ENCODE measurements at places on chromosomes 1 and 21.

- no peak for DNase-seq
Measured at GRCh38 chr1:12136916-12137610, 29.7 kb upstream of the TNFRSF1B start.

DNA sequence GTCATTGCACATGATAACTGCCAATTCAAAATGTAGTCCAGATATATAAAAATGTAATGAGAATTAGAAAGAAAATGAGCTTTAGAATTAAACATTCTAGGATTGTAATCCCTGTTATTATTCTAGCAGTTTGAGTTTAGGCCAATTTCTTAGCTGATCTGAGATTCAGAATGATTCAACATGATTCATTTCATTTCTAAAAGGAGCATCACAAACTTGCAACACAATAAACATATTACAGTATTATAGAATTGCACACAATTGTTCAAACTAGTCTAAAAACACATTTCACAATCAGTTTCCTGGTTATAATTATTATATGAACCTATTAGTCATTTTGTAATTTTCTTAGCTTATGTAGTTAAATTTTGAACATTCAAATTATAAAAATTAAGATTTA is 43.3 kb upstream of the TSHB start:
- DNase-seq, result no peak

DNA sequence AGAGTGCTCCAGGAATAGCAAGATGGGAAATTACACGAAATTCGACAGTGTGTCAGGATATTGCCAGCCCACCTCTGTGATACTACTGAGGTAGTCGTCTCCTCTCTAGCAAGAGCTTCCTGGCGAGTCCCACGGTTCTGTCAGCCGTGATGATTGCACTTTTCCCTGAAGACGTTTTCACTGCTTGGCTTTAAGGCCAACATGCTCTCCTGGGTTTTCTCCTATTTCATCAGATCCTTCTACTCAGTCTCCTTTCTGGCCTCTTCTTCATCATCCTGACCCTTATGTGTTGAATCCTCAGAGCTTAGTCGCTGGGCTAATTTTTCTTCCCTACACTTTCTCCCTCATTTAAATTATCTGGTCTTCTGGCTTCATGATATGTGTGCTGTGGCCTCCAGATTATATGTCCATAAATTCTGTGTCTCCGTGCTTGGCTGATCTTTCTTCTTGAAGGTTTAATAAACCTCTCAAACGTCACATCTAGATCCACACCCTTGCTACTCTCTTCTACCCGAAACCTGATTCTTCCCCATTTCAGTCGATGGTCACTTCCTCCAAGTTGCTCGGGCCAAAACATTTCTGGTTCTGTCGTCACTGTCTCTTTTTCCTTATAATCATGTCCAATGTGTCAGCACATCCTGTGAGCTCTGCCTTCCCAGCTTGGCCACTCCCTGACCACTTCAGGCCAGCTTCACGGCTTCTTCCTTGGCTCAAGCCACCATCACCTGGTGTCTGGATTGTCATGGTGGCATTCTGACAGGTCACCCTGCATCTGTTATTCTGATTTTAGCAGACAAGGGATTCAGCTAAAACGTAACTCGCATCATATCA is 12.2 kb downstream of the OR2B11 start:
- DNase-seq, result no peak

DNA sequence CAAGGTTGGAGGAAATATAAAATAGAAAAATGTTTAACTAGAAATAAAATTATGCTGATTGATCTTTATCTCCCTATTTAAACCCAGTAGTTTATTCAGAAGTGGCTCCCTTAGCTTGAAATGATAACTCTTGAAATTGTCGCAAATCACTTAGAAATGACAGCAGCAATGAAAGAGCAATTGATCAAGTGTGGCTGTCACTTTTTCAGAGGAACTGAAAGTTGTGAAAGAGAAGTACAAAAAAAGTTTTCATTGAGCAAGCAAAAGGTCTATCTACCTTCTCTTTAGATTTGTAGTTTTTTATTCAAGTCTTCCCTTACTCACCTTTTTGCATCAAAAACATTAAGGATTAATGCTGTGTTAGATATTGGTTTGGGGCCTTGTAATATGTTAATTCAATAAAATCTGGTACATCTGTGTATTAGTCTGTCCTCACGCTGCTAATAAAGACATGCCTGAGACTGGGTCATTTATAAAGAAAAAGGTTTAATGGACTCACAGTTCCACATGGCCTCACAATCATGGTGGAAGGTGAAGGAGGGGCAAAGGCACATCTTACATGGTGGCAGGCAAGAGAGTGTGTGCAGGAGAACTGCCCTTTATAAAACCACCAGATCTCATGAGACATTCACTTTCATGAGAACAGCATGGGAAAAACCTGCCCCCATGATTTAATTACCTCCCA is 48.3 kb downstream of the LRRC8C start:
- DNase-seq, result no peak

- no peak for DNase-seq
Measured at GRCh38 chr1:110675060-110675791, 486 bp upstream of the KCNA3 start.

DNA sequence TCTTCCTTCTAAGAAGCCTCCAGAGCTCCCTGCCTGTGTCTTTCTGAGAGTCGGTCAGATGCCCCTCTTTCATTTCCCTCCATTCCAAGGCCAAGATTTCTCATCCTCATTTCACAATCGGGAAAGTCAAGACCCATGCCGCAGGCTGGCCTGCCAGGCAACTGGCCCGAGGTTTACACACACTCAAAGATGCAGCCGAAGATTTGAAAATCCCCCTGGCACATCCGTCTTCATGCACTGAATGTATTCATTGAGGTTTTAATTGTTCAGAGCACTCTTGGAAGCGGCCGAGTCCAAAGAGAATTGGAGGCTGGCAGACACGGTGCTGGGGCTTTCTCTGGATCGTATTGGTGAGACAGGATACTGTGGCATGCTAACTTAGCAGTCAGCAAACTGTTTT is 29.1 kb upstream of the SRP9 start:
- DNase-seq, result no peak

- no peak for DNase-seq
Measured at GRCh38 chr1:55010887-55011217, 12.1 kb downstream of the BSND start.

GRCh38 chr1:36740446-36740845 is 257.7 kb upstream of the CSF3R start:
- no peak for DNase-seq

GRCh38 chr1:36944883-36945282 is 89.4 kb downstream of the GRIK3 start:
- DNase-seq, result no peak

Measured in skeletal muscle cell (primary cell).